ENCODE measurements at places on chromosomes 13 and 19. TPM values are rescaled to one million over a fixed set of nuclear protein-coding genes. Genes with fewer than 3 reads are reported as not detected.

APC2 gene
- total RNA-seq: 1.8 TPM

GRCh38 chr13:98810746-98811145 lies 58.3 kb upstream of the SLC15A1 start:
- H3K4me3 ChIP-seq: no peak overlapping the region
- DNase-seq: no peak
- no peak overlapping the region for H3K27ac ChIP-seq
- H3K4me1 ChIP-seq: no peaks in the 10 kb centered on the region

DNA sequence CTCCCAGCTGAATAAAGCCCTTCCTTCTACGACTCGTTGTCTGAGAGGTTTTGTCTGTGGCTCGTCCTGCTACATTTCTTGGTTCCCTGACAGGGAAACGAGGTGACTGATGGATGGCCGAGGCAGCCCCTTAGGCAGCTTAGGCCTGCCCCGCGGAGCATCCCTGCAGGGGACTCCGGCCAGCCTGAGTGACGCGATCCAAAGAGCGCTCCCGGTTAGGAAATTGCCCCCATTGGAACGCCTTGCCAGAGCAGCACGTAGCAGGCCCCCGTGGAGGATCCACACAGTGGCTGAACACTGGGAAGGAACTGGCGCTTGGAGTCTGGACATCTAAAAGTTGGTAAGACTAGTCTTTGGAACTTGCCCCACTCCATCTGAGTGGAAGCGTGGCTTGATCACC lies 296.8 kb upstream of the SGCG start:
- no peaks in the 10 kb centered on the region for H3K4me1 ChIP-seq
- no peak for DNase-seq
- no peaks in the 10 kb centered on the region for H3K27me3 ChIP-seq
- no peaks in the 10 kb centered on the region for H3K36me3 ChIP-seq
- H3K4me3 ChIP-seq: no peak overlapping the region

DNA sequence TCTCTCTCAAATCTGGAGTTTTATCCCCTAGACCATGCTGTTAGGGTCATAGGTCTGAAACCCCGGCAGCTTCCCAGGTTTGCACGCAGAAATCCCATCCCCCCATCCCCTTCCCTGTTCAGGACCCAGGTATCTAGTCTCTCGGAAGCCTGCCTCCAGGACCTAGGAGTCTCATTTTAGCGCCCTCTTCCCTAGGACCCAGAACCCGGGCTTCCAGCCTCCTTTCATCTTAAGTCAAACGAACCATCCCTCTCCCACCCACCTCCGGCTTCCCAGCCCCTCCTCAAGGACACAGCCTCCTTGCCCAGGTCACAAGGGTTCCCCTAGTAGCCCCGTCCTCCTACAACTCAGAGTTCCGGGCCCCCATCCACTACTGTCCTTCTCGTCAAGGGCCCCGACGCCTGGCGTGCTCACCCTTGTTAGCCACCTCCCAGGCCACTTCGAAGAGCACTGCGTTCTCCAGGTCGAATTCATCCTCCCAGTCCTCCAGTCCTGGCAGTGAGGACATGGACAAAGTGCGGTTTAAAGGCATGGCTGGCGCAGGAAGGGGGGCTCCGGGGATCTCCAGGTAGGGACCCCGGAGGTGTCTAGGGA lies 431 bp downstream of the GYS1 start:
- H3K27me3 ChIP-seq: no peaks in the 10 kb centered on the region
- H3K36me3 ChIP-seq: peaks cover 10% of the 10 kb centered on the region
- peak overlapping the region; percentile 95 for H3K27ac ChIP-seq
- peak overlapping the region; percentile 80 for H3K4me3 ChIP-seq
- peaks cover 45% of the 10 kb centered on the region for H3K4me1 ChIP-seq

- no peak for DNase-seq
- no peaks in the 10 kb centered on the region for H3K27me3 ChIP-seq
- H3K36me3 ChIP-seq: no peaks in the 10 kb centered on the region
- no peak overlapping the region for H3K4me3 ChIP-seq
Measured at GRCh38 chr19:2982561-2982960, 5.2 kb downstream of the TLE6 start.

DNA sequence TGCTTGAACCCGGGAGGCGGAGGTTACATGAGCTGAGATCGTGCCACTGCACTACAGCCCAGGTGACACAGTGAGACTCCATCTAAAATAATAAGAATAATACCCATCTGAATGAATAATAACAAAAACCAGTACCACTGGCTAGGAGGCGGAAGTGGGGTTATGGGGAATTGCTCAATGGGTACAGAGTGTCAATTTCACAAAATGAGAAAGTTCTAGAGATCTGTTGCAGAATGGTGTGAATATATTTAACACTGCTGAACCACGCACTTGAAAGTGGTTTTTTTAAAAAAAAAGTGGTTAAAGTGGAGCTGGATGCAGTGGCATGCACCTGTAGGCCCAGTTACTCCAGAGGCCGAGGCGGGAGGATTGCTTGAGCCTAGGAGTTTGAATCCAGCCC lies 18.5 kb downstream of the KLF2 start:
- H3K27me3 ChIP-seq: no peaks in the 10 kb centered on the region
- H3K4me3 ChIP-seq: no peak overlapping the region

PRR19 gene
- total RNA-seq: not detected

DNA sequence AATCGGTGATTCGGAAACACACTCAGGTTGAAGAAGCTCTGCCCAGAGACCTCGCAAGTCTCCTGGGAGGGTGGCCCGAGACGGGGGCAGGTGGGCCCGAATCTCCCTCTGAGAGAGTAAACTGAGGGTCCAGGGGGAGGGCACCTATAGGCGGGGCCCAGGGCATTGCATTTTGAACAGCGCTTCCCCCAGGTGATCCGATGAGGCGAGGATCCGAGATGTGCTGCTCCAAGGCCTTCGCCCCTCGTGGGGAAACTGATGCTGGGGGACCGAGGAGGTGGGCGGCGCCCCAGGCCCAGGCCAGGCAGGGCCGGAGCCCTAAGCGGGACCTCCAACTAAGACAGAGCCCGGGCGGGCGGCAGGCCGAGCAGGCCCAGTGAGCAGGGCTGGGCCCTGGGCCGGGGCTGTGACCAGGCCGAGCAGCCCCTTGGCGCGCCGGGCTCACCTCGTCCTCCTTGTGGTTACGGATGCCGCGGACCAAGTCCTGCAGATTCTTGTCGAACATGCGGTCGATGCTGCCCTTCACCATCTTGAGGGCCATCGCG lies 500 bp downstream of the AP3D1 start:
- H3K27me3 ChIP-seq: no peaks in the 10 kb centered on the region
- H3K36me3 ChIP-seq: peaks cover 3% of the 10 kb centered on the region
- peak overlapping the region; percentile 87 for H3K27ac ChIP-seq
- no peak for DNase-seq
- peak overlapping the region; percentile 78 for H3K4me3 ChIP-seq

GRCh38 chr13:52070929-52071523 lies 46.5 kb downstream of the UTP14C start:
- no peak overlapping the region for H3K4me3 ChIP-seq
- no peak for DNase-seq
- H3K27ac ChIP-seq: no peak overlapping the region

GRCh38 chr19:46202426-46202825 lies 27.1 kb upstream of the IGFL1 start:
- no peak for DNase-seq
- H3K36me3 ChIP-seq: no peaks in the 10 kb centered on the region

DNA sequence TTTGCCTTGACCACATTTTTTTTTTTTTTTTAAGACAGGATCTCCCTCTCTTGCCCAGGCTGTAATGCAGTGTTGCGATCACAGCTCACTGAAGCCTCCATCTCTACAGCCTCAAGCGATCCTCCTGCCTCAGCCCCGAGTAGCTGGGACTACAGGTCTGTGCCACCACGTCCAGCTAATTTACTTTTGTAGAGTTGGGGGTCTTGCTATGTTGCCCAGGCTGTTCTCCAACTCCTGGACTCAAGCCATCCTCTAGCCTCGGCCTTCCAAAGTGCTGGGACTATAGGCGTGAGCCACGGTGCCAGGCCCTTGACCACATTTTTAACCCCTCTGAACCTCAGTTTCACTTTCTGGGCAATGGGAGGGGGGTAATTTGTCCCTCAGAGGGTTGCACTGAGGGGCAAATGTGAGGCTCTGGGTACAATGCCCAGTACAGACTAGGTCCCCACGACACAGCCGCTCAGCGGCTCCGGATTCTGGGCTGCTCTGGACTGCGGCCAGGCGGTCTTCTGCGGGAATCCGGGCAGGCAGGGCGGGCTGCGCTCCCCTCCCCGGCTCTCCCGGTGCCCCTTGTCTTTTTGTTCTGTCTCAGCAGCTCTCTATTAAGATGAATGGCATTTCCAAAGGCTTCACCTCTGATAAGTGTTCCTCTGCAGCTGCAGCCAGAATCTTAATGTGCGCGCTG lies 3.8 kb upstream of the ALOX5AP start:
- peaks cover 15% of the 10 kb centered on the region for H3K4me1 ChIP-seq
- H3K36me3 ChIP-seq: no peaks in the 10 kb centered on the region
- H3K27me3 ChIP-seq: no peaks in the 10 kb centered on the region

DNA sequence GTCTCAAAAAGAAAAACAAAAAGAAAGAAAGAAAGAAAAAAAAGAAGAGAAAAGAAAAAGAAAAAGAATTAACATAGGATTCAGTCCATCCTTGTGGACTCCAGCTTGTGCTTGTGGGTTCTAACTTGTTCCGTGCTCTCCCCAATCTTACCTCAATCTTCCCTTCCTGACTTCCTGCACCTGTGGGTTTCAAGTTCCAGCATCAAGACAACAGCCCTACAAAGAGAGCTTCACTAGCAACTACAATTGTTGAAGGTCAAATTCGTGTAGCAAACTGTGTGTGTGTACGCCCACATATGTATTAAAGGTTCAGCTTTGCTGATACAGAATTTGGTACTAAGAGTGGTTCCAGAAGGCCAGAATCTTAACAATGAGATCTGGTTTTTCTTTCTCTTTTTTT lies 25.3 kb downstream of the FXYD5 start:
- no peak overlapping the region for H3K4me3 ChIP-seq
- no peaks in the 10 kb centered on the region for H3K4me1 ChIP-seq
- DNase-seq: no peak
